HT1080 (cell line): ENCODE measurements at places on chromosomes 1 and 21.

GRCh38 chr1:239952348-239953308 is 139.1 kb upstream of the FMN2 start:
- peak; percentile 34 for DNase-seq

- peak; percentile 36 for DNase-seq
Observed at GRCh38 chr1:9229549-9229948, 5.0 kb upstream of the H6PD start.

DNA sequence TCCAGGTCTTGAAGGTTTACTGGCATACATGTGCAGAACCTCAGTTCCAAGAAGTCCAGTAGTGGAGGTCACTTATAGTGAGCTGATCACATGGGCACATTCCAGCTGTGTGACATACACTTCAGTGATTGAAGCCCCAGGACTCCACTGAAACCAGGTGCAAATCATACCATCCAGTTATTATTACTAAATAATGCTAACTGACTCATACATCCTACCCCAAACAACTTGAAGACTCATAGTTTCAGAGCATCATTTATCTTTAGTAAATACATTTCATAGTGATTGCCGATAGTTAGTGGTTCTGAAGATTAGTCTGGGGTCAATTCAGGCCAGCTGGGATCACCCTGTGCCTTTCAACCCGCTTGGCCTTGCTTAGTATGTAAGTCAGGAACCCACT is 137.9 kb upstream of the UBE2U start:
- no peak for DNase-seq

DNA sequence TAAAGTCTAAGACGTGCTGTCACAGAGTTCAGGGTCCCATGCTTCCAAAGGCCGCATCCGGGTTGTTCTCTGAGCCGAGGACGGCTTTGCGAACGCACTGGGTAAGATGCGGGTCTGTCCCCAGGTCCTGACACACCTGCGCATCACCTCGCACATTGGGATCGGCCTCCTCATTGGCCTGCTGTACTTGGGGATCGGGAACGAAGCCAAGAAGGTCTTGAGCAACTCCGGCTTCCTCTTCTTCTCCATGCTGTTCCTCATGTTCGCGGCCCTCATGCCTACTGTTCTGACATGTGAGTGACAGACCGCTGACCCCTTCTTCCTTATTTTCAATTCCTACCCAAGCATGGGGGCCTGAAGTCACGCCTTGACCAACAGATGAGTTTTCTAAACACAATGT is 25.3 kb downstream of the TFF3 start:
- no peak for DNase-seq

DNA sequence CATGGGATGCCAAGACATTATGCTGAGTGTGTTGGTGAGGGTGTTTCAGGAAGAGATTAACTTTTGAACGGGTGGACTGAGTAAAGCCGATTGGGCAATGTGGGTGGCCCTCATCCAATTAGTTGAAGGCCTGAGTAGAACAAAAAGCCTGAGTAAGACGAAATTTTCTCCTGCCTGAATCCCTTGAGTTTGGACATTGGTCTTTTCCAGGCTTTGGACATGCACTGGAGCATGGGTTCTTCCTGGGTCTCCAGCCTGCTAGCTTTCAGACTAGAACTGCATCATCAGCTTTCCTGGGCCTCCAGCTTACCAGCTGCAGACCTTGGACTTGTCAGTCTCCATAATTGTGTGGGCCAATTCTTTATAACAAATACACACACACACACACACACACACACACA is 63.6 kb downstream of the NIBAN1 start:
- peak; percentile 40 for DNase-seq

DNA sequence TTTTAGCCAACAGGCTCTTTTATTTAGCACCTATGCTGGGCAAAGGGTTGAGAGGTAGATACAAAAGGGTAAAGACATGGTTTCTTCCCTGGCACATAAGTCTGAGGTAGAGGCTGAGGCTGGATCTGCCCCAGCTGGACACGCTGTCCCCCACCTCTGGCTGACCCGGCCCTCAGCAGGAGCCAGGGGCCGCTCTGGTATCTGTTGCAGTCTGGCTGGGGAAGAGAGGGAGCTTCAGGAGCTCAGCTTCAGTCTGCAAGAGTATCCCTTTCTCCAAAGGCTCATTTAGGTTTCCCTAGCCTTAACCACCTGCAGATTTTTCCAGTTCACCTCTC is 14.2 kb downstream of the BLACAT1 start:
- DNase-seq = no peak

GRCh38 chr21:33023574-33024200 is 2.0 kb upstream of the OLIG2 start:
- no peak for DNase-seq

- no peak for DNase-seq
Observed at GRCh38 chr1:164958982-164959768, 397.3 kb downstream of the LMX1A start.

DNA sequence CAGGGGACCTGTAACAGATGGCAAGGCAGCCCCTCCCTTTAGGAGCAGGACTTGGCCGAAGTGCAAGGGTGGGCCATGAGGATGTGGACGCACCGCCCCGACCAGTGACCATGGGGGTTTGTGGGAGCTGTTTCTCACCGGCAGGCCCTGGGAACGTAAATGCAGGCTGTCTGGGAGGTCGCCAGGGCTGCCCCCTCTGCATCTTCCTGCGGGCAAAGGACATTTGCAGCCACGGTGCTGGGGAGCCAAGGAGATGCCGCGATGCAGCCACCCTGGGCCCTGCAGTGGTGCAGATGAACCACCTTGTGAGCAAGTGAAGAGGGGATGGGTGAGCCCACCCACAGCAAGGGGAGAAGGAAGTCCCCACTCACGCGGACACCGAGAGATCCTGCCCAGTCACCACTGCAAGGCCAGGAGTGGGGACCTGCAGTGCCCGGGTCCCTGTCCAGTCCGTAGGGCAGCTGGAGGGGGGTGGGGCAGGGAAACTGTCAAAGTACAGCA is 121.1 kb downstream of the SIK1 start:
- DNase-seq = no peak

DNA sequence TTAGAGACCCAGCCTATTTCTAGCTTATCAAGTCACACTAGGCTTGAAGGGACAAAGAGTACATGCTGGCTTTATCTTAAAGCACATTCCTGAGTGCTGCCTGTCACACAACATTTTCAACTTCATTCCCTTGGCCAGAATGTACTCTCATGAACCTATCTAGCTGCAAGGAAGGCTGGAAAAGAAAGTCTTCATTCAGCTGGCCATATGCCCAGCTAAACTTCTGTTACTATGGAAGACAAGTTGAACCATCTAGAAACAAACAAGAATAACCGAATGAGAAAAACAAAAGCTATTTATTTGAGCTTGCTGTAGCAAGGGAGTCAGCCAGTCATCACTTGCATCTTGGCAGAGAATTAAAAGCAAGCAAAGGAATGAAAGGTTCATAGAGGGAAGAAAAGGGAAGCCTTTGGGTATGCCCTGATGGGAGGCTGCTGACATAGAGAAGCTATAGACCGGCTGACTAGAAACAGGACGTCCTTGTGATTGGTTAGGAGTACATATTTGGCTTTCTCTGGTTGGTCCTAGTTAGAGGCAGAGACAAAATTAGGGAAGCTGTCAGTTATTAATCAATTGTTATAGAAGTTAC is 108.4 kb downstream of the NEK7 start:
- no peak for DNase-seq

GRCh38 chr1:15820478-15820877 is 13.0 kb upstream of the UQCRHL start:
- DNase-seq = peak; percentile 17

- no peak for DNase-seq
Observed at GRCh38 chr1:208581209-208581608, 337.0 kb upstream of the PLXNA2 start.

DNA sequence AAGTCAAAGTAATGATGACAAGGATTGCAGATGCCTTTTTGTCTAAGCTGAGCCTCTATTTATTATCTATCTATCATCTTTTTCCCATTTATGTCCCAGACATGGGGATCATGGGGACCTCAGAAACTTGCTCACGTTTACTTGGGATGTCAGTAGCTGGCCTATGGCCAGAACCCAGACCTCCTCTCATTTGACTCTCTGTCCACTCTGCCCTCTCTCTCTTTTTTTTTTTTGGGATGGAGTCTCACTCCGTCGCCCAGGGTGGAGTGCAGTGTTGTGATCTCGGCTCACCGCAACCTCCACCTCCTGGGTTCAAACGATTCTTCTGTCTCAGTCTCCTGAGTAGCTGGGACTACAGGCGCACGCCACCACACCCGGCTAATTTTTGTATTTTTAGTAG is 3.7 kb upstream of the ID3 start:
- DNase-seq = no peak

DNA sequence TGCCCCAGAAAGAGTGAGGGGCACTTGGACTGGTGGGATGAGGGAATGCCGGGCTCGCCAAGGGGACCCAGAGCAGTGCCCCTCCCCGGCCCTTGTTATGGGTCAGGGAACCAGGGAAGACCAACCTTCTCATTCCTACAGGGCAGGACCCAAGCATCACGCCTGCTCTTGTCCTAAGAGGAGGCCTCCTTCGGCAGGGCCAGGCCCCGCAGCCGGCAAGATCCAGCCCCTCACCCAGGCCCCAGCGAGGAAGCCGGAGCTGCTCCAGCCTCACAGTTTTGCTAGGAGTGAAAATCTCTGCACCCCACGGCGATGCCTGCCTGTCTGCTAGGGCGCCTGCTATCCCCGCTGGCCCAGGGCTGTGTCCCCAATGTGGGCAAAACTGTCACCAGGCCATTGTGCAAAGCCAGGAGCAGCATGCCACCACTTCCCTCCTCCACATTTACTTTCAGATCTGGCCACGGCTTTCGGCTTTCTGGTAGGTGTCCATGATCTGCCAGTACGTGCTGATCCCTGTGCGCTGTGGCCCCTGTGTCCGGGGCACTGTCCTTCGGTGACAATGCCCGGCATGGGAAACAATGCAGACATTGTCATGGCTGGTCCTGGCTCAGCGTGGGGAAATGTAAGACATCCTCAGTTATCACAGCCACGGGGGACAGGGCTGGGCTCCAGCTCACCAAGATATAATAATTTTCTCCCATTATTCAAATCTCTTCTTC is 9.6 kb downstream of the ACTRT2 start:
- DNase-seq = no peak

GRCh38 chr1:41724248-41724647 is 194.5 kb downstream of the HIVEP3 start:
- DNase-seq = peak; percentile 30

- DNase-seq = no peak
Observed at GRCh38 chr1:169486281-169487051, 722 bp upstream of the SLC19A2 start.

DNA sequence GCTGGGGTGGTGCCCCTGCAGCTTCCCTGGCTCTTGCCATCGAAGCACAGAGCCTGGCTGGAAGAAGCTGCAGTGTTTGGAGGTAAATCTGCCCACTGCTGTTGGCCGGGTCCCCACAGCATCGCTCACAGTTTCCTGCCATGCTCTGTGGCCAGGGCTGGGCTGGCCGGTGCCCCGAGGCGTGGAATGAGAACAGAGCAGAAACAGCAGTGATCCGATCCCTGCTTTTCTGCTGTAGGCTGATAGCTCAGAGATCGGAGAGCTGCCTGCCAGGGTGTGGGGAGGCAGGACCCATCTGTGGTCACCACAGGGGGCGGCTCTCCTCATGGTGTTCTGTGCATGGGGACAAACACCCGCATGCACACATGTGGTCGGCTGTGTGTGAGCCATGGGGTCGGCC is 11.5 kb downstream of the SLC45A1 start:
- no peak for DNase-seq

DNA sequence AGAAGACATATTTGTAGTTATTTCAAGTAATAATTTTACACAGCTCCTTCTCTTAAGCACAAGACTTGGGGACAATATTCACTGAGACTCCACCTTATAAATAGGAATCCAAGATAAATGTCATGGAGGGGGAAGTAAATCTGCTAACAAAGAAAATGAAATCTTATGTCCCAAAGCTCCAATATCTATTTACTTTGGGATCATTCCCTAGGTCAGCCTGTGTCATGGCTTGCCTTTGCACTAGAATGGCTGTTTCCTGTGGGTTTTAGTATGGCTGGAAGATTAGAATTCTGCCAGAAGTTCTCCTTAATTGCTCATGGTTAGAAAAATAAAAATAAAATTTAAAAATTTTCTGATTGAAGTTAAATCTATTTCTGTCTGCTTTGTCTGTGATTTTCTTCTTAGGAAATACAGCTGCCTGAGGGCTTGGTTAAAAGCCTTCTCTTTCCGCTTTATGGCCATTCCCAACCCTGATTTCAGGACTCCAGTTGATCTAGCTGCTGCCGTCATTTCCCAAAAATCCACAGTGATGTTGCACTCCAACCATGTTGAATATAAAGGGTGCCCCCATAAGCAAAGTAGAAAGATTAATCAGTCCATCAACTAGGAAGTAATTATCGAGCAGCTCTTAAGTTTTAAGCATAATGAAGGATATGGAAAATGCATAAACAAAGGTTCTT is 326.4 kb upstream of the LYPLAL1 start:
- no peak for DNase-seq

DNA sequence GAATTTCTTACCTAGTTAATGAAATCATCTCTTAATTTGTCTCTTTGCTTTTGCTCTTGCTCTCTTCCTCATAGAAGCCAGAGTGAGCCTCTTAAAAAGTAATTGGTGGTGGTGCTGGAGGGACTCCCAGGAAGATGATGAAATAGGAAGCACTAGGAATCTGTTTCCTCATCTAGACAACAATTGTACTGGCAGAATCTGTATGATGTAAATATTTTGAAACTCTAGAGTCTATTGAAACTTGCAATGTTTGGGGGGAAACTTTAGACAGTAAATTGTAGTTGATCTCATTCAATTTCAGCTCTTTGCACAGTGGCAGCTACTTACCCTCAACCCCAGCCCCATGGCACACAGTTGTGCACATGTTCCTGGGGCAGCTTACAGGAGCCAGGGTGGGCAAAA is 10.6 kb downstream of the RGSL1 start:
- no peak for DNase-seq

DNA sequence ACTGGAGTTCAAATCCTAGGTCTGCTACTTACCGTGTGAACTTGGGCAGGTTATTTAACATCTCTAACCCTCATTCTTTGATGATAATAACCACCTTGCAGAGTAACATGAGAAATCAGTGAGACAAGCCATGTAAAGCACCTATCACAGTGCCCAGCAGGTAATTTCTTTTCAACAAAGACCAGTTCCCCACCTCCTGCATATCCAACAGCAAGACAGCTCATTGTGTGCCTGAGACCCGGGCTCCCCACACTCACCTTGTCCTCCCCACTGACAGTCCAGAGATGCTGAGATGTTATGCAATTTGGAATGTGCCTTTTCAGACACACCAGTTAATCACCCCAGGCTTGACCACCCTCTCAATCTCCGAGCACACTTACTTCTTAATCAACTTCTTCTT is 367.6 kb upstream of the DAB1 start:
- DNase-seq = no peak
